ENCODE measurements at places on chromosomes 6 and 20. TPM values are rescaled to one million over a fixed set of nuclear protein-coding genes. Genes with fewer than 3 reads are reported as not detected.

Gene POU3F2
- not detected for total RNA-seq

Gene RIMS1
- 4.5 TPM for total RNA-seq

Gene PRIM2
- 9.7 TPM for total RNA-seq

Gene PCSK2
- 0.22 TPM for total RNA-seq

Gene MDC1
- 47.9 TPM for total RNA-seq

Gene TMC2
- not detected for total RNA-seq

Gene FAM135A
- 48.4 TPM for total RNA-seq

Gene HRH3
- not detected for total RNA-seq

Gene OOEP
- total RNA-seq = 0.35 TPM
